ENCODE measurements at places on chromosomes 5 and 9. TPM values are rescaled to one million over a fixed set of nuclear protein-coding genes. Genes with fewer than 3 reads are reported as not detected.

DNA sequence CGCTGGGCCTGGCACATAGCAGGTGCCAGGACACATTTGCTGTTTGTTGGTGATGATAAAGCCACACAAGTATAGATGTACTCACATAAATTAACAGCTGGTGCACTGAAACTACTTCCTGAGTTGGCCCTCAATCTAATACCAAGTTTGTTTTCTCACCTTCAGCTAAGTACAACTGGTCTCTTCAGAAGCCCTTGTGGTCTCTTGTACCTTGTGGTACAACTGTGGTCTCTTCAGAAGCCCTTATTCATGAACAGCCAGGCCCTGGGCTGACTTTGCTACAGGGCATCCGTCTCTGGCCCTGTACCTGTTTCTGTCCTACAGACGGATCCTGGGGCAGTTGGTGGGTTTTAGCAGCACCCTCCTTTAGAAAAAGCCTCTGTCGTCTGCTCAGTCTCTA is 81.5 kb downstream of the DAB2IP start:
- no peak overlapping the region for H3K27ac ChIP-seq

DNA sequence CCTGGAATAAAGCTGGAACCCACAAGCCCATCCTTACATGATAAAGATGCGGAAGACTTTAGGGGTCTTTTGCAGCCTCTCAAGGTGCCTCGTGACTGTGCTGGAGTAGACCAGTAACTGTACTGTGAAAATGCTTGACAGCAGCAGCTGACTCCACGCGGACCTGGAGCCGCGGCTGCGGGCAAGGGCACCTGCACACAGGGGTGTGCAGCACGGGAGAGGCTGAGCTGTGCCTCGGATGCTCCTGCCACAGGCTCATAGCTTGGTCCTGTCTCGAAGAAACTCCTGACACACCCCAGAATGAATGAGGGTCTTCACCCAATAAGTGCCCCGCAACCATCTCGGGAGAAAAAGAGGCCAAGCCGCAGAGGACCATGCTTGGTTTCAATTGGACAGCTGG is 40.3 kb upstream of the CEP72 start:
- H3K4me3 ChIP-seq: no peak overlapping the region
- no peaks in the 10 kb centered on the region for H3K36me3 ChIP-seq
- peaks cover 41% of the 10 kb centered on the region for H3K27me3 ChIP-seq

- H3K27me3 ChIP-seq: peaks cover 21% of the 10 kb centered on the region
- H3K4me1 ChIP-seq: peaks cover 3% of the 10 kb centered on the region
- no peak overlapping the region for H3K4me3 ChIP-seq
- no peaks in the 10 kb centered on the region for H3K36me3 ChIP-seq
- no peak for DNase-seq
These were observed 31.0 kb downstream of the DOCK2 start for GRCh38 chr5:169667896-169668674.

DNA sequence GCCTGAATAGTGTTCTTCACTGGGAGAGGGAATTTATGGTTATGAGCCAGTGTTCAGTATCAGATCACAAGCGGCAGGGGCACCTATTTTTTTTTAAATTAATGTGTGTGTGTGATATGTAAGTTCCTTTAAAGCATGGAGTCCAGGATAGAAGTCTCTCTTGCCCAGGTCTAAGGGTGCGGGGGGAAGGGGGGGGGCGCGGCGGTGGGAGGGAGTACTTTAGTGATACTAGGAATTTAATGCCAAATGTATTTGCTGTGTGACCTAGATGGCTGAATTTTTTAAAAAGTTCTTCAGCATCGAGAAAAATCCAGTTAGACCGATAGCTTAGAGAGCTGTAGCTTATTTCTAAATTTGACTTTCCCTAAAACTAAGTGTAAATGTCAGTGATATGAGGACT is 1.5 kb upstream of the FCHO2 start:
- peaks cover 35% of the 10 kb centered on the region for H3K4me1 ChIP-seq
- DNase-seq: no peak

DNA sequence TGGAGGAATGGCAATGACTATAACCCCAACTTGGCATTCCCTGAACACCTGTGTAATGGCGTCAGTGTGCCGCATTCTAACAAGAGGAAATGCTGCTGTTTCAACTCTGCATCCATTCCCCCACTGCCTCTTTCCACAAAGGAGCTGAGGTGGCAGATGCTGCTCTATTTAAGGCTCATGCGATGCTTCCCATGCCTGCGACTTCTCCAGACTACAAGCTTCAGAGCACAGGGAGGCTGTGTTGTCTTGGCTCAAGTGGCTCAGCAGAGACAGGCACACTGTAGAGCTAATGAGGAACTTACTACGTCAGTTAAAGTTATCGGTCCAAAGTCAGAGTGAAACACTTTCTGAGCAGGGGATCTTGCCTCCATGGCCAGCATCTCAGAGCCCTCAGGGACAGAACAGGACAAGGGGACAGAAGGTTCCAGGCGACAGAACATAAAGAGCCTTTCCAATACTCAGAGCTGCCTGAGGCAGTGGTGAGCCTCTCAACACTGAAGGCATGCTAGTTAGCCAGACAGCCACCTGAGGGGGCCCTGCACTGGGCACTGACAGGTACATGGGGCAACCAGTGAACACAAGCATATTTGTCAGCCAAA is 21.8 kb downstream of the TNIP1 start:
- H3K4me3 ChIP-seq: no peak overlapping the region
- peaks cover 34% of the 10 kb centered on the region for H3K36me3 ChIP-seq
- no peak overlapping the region for H3K27ac ChIP-seq

DNA sequence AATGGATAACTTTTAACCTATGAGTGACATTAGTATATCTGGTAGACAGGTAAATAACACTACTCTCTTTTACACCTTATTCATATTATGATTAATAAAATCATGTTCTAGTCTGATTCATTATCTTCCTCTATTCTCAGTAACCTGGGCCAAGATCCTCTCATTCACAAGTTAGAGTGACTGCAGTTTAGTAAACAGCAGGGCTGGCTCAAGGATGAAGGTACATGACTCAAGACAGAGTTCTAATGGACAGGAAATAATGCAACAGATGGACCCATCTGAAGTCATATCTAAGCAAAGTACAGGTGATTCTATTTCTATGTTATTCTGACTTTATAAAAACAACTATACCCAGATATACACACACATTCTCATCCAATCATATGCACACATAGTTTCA is 582.5 kb upstream of the CDH18 start:
- peaks cover 12% of the 10 kb centered on the region for H3K4me1 ChIP-seq
- no peak for DNase-seq
- H3K4me3 ChIP-seq: no peak overlapping the region
- H3K27ac ChIP-seq: no peak overlapping the region
- no peaks in the 10 kb centered on the region for H3K27me3 ChIP-seq

- H3K36me3 ChIP-seq: no peaks in the 10 kb centered on the region
- H3K27me3 ChIP-seq: no peaks in the 10 kb centered on the region
These were observed 20.3 kb upstream of the ARRDC3 start for GRCh38 chr5:91403438-91403837.

TIGD6 gene
- total RNA-seq: 4.7 TPM

SLCO4C1 gene
- total RNA-seq: 1.2 TPM
